Effector memory CD8-positive, alpha-beta T cell (primary cell): ENCODE measurements at places on chromosomes 3 and 15.
A peak's percentile ranks its signal among the peaks of the same experiment; 100 is the strongest.

GRCh38 chr3:12049675-12050074 is 45.5 kb downstream of the SYN2 start:
- DNase-seq, result no peak

DNA sequence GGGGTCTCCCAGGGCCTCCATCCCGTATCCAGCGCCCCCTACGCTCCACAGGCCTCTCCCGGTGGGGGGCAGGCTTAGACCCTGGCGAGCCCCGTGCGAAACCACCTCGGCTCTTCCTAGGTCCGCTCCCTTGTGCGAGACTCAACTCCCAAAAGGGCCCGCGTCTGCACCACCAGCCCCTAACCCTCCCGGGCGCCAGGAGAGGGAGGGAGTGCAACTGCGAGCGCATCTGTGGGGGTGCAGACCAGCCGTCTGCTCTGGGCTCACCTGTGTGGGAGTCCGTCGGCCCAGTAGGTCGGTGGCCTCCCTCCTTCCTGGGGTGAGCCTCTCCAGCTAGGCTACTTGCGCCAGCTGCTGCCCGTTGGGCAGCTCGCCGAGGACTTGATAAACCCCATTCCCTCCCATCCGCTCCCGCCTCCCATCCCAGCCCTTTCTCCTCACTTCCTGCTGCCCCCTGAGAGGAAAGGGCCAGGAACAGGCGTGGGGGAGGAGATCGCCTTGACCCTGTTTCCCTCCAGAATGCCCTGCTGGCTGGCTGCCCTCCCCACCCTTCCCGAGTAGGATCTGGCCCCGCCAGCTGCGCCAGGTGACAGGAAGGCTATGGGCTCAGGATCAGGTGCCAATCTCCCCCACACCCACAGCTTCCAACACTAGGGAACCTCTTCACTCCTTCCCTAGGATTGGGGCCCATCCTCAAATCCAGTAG is at the start of gene HYAL2:
HYAL2 (minus strand) TSS at position 360 of the 706 bp plus-strand sequence. CDS start 2,256 bp downstream, outside the sequence.
- no peak for DNase-seq

DNA sequence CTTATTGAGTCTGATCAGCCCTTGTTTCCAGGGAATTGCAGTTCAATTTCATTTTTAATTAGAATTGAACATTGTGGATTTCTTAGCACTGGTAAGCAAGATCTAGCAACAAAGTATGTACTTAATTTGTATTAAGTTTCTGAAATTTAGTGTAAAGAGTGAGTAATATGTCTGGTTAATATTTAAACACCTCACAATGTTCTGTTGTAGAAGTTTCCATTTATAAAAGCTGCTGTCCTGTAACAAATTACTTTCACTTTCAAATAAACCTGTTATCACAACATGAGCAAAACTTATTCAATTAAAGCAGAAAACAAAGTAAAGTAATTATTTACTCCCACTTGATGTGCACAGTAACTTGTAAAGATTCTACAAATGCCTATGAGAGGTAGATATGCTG is 448.5 kb downstream of the NAALADL2 start:
- no peak for DNase-seq

GRCh38 chr15:70159713-70160009 is 61.9 kb upstream of the TLE3 start:
- DNase-seq, result no peak

- DNase-seq, result no peak
Measured at GRCh38 chr15:31268108-31268501, 58.5 kb upstream of the KLF13 start.

DNA sequence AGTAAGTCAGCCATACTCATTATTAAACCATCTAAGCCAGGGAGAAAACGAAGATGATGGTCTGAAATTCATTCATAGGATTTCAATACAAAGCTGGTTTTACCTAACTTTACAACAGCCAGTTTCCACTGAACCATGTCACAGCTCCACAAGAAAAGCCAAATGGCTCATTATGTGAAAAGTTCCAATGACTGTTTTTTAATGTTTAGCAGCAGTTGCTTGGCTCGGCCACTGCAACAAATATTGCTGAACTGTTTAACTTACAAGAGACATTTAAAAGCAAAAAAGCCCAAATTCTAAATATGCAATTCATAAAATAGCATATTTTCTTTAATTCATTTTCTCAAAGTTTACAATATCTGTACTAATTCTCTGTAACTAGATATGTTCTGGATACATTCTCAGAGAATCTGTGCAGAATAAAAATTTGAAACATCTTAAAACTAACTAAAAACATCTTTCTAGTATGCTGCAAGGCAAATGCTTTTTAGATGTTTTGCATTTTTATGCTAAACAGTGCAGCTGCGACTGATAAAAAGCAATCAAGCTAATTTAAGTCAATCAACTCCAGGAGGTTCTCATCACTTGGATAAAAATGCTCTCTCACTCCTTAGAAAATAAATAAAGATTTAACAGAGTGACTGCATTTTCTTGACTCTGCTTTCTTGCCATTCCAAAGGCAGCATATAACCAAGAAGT is 356.5 kb downstream of the ERC2 start:
- DNase-seq, result no peak

GRCh38 chr15:78909791-78910228 is 35.0 kb downstream of the CTSH start:
- DNase-seq, result peak; percentile 14

DNA sequence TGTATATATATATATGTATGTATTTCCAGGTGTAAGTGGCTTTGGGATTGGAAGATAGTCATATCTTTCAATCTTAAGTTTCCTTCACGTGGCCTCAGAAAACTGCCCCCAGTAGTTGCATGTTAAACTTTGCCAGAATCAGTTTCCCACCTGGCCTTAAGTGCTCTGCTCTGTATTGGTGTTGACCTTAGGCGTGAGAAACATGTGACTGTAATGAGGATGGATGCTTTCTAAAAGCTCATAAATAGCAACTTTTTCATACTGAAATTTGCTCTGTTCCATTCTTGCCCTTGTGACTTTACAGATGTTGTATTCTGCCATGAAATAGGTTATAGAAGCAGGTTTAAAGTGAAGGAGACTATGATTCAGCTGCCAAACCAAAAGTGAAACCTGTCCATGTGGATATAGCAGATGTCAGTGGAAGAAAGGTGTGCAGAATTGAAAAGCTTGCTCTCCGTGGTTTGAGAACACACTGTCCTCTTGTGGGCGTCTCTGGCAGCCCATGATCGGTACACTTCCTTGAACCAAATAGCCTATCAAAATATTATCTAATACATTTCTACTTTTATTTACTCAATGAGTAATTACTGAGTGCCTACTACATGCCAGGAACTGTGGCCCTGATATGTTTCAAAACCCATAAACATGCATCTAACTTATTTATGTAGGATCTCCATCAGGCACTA is 15.8 kb downstream of the SCG5 start:
- no peak for DNase-seq

GRCh38 chr15:61936528-61937195 is 123.6 kb downstream of the VPS13C start:
- no peak for DNase-seq

DNA sequence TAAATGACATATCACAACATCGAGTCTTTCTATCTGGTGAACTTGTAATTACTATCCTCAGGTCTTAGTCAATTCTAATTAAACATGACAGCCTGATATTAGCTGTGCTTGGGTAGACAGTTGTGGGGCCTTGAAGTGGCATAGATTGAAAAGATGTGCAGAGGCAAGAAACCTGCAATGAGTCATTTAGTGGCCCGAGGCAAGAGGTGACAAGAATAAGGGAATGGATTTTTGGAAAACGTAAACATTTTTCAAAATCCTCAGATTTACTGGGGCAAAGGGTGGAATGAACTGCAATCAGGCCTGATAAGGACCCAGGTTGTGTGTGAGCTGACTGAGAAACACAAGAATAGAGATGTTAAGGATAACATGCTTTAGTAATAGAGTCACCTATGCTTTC is 29.5 kb upstream of the ULK4 start:
- no peak for DNase-seq

- no peak for DNase-seq
Measured at GRCh38 chr15:70014331-70014730, 83.4 kb downstream of the TLE3 start.

DNA sequence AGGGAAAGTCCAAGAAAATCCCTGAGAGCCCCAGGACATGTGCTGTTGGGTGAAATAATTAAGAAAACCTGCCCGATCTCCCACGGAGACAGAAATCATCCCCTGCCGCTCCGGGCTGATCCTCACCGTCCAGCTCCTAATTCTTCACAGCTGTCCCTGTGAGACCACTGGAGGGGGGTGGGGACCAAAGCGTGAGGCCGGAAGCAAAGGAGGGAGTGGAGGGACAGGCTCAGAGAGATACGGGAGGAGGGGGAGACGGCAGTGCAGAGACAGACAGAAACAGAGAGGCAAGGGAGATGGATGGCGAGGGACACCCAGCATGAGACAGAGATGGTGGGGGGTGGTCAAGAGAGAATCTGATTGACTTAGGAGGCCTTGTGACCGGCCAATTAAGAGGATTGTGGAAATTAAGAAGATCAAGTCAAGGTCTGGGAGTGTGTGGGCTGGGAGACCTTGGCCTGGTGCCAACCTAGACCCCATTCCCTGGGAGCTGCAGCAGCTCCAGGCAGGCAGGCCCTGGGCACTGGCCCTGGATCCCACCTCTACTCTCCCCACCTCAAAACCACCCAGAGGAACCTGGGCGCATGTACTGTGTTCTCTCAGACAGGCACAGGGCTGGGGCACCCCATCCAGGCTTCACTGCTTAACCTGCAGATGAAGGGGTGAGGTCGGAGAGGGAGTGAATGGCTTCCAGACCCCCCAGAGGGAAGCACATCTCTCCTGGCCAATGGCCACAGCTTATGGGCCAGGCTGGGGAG is 113.2 kb upstream of the ALDH1A3 start:
- DNase-seq, result no peak

GRCh38 chr15:48851956-48852355 is 26.0 kb upstream of the EID1 start:
- no peak for DNase-seq
